NCI-H1694 treated with DMSO at 0.1 percent for 48 hours (cell line): ENCODE measurements at places on chromosomes 12 and 14.

DNA sequence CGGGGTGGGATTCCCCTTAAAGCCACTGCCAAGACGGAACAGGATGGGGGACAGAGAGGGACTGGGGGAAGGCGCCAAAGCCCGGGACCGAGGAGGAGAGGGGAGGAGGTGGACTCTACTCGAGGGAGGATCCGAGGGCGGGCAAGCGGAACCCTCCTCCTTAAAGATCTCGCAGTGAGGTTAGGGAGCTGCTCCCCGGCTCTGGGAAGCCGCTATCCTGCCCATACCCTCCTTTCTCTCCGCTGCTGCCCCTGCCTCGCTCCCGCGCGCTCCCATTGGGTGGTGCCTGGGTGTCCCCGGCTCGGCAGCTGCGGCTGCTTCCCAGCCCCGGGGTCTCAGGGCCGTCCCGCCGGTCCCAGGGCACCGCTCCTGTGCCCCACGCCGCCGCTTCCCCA is 16.4 kb downstream of the KRT18 start:
- no peak for DNase-seq

GRCh38 chr14:63745272-63745671 is 17.4 kb upstream of the SGPP1 start:
- DNase-seq: no peak

- DNase-seq: peak; percentile 75
These were observed 104.8 kb downstream of the DPF3 start for GRCh38 chr14:72788972-72789728.

GRCh38 chr12:22122359-22122758 is 76.3 kb downstream of the CMAS start:
- DNase-seq: no peak

DNA sequence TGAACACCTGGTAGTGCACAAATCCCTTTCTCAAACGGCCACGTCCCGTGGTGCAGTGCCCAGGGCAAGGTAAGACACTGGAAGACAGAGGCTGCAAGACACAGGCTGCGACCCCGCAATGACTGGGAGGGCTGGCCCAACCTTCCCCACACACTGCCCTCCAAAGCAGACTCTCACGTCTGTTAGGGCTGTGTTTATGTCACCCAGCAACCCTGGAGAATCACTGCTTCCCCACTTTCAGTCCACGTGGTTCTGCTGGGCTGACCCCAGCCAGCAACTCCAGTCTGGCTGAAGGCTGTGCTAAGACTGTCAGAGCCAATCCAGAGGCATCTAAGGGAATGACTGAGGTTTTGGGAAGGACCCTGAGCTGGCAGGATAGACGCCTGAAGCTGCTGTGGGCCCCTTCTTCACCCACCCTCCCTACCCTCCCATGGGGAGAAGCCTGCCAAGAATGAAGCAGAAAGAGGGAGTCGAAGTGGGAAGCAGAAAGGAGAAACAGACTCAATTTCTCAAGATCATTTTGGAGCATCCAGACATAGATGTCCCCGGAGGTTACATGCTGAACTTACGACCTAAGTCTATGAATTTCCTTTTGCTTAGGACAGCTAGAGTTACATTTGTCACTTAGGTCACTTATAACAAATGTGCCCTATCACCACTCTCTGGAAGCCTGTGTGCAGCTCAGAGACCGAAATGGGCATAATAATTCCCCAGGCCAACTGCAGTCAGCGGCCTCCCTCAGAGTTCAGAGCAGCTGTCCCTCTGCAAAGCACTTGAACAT is 11.7 kb downstream of the KDM2B start:
- no peak for DNase-seq

DNA sequence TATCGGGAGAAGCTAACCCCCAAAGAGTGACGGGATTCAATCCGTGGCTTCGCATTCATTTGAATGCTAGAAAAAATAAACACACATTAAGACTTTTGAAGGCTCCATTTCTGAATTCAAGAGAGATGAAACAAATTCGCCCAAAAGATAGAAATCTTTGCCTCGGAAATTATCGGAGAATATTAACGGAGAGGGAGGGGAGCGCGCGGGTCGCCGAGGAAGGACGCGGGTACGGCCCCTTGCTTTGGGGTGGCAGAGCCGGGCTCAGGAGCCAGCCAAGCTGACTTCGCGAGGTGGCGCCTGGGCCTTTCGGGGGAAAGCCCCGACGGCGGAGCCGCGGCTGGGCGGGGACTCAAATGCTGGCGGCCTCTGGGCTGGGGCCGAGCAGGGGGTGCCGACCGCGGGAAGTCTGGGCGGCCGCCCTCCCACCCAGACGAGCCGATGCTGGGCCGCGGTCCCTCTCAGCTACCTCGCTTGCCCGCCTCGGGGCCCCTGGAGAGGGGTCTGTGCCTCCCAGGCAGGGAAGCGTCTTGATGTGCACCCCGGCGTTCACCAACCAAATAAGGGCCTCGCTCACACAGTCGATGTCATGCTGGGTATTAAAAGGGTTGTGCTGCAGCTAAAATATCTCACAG is 14.7 kb downstream of the NKX2-1 start:
- no peak for DNase-seq

- DNase-seq: no peak
These were observed 304.3 kb upstream of the KITLG start for GRCh38 chr12:88884600-88884999.

- DNase-seq: no peak
These were observed 141.1 kb downstream of the HMGA2 start for GRCh38 chr12:65965358-65965757.

GRCh38 chr12:118055865-118056773 is 4.9 kb downstream of the WSB2 start:
- DNase-seq: peak; percentile 39

GRCh38 chr12:82529101-82529500 is 157.6 kb upstream of the TMTC2 start:
- DNase-seq: no peak

DNA sequence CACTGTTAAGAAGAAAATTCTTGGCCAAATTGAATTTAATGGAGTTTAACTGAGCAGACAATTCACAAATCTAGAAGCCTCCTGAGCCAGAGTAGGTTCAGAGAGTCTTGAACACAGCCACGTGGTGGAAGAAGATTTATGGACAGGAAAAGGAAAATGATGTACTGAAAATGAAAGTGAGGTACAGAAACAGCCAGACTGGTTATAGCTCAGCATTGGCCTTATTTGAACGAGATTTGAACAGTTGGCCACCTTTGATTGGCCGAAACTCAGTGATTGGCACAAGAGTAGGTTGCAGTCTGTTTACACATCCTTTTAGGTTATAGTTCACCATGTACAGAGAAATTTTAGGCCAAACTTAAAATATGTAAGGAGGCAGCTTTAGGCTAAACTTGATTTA is 9.9 kb downstream of the OAS2 start:
- DNase-seq: no peak

DNA sequence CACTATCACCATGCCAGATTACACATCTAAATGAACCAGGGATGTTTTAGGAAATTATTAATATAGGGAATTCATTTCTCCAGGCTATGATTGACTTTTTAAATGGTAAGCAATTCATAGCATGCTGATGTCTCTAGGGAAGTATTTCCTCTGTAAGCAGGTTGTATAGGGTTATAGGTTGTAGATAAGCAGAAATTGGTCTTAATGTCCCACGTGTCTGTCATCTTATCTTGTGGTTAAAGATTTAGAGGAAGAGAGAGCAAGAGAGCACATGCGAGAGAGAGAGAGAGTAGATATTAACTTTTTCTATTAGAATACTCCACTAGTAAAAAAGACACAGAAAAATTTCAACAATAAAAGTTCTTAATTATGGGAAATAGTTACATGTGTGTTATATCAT is 32.6 kb downstream of the TRHDE start:
- DNase-seq: no peak

DNA sequence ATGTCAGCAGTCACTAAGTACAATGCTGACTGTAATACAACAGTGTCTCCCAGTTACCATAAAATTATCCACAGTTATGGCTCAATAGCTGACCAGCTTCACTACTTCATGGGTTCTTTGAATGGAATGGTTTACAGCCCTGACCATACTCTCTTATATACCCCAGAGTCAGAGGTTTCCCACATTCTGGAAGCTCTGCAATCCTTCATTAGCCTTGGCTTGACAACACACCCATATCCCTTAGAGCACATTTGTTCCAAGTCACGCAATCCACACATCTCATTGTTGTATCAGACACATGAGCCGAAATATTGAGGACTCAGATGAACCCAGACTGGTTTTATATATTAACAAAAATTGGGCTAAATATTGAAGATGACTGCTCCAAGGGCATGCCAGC is 209.4 kb upstream of the PLXNC1 start:
- DNase-seq: no peak

DNA sequence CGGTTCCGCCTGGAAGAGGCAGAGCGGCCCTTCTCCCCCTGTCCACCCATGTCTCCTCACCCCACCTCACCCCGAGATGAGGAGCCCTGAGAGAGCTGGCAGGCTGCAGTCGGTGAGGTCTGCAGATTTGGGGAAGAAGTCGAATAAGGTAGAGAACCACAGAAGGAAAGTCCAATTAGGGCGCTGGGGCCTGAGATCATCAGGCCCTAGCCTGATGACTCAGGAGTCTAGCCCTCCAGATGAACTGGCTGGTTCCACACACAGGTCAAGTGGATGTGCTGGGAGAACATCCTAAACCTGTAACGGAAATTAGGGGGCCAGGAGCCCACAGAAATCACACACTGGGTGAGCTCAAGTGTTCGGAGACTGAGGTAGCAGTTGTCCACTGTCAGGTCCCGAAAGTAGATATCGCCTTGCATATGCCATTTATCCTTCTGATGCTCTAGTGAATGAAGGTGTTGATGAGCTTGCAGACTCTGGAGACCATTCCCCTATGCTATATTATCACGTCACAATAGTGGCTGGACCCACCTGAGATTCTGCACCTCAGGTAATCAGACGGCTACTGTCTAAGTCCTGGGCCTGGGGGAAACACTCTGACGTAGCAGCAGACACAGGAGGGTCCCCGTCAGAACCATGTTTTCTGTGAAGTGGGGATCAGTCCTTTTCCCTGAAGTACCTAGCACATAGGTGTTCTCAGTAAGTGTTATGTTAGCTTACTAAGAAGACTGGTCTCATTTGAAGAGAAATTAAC is 886 bp upstream of the METTL17 start:
- DNase-seq: no peak

- DNase-seq: no peak
These were observed 13.3 kb downstream of the KCTD10 start for GRCh38 chr12:109463756-109464155.

GRCh38 chr14:70905301-70905700 is 2.0 kb upstream of the PCNX1 start:
- DNase-seq: peak; percentile 89

GRCh38 chr12:121430833-121431415 is 31.0 kb downstream of the RNF34 start:
- no peak for DNase-seq

- no peak for DNase-seq
These were observed 94.1 kb downstream of the PLCZ1 start for GRCh38 chr12:18643681-18644080.

- DNase-seq: no peak
These were observed 24.4 kb downstream of the FBRSL1 start for GRCh38 chr12:132514216-132514820.

- DNase-seq: no peak
These were observed 25.8 kb upstream of the RAB35 start for GRCh38 chr12:120142231-120142877.

DNA sequence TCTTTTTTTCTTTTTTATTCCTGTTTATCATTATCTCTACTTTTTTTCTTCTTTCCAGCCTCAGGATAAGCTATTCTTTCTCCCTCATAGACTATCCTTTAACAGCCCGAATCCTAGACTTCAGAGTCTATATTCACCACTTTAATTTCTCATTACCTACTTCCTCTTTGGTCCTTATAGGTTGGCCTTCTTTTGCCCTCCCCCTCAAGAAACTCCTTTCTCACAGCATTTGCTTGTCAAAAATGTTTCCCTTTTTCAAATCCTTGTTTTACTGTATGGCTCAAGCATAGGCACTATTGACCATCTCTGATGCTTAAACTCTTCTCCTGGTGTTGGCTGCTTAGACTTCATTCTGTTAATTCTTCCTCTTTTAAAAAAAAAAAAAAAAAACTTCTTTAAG is 52.5 kb downstream of the KIAA0586 start:
- no peak for DNase-seq
